ENCODE measurements at places on chromosomes 4 and X.

GRCh38 chr4:41590591-41590990, 52.6 kb downstream of the LIMCH1 start:
- DNase-seq: peak; percentile 74

GRCh38 chr4:130064471-130064870, 968.5 kb downstream of the C4orf33 start:
- DNase-seq: no peak

DNA sequence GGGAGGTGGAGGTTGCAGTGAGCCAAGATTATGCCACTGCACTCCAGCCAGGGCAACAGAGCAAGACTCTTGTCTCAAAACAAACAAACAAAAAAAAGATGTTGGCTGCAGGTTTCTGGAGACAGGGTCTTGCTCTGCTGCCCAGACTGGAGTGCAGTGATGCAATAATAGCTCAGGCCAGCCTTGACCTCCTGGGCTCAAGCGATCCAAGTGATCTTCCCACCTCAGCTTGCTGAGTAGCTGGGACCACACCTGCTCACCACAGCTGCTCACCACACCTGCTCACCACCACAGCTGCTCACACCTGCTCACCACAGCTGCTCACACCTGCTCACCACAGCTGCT, 29.9 kb upstream of the CPLX1 start:
- no peak for DNase-seq

DNA sequence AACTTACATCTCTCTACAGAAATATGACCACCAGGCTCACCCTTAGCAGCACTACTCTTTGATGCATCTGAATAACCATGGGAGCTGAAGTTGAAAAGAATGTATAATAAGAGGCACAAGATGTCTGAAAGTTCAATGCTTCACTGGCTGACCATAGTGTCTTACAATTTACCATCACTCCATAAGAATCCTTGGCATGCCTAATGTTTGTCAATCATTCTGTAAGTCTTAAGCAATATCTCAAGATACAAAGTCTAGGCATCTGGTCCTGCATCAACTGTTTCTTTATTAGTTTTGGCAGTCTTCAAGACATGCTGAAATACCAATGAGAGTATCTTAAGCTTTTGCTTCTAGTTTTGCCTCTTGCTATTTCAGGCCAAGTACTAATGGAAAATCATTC, 755.5 kb downstream of the STIM2 start:
- DNase-seq: no peak

DNA sequence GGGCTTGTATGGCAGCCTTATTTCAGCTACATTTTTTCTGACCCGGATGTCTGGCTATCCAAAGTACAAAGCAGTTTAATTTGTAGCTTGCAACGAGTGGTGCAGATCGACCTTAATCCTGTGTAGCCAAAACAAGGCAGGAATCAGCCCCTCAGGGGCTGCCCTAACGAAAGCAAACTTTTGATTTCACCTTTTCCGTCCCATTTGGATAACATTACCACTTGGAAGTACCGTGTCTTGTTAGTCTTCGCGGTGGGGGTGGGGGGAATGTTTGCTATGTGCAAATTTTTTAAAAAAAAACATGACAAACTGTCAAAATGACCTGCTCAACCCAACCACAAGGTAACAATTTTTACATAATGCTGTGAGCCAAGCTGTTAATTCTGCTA, 766 bp upstream of the DNAJB14 start:
- no peak for DNase-seq

All from NCI-H2029 (cell line).